Retina (tissue), 1 donor: ENCODE measurements at places on chromosomes 12 and 14.
A peak's percentile ranks its signal among the peaks of the same experiment; 100 is the strongest.

GRCh38 chr12:20525064-20525610 is 156.8 kb downstream of the PDE3A start:
- DNase-seq = no peak

DNA sequence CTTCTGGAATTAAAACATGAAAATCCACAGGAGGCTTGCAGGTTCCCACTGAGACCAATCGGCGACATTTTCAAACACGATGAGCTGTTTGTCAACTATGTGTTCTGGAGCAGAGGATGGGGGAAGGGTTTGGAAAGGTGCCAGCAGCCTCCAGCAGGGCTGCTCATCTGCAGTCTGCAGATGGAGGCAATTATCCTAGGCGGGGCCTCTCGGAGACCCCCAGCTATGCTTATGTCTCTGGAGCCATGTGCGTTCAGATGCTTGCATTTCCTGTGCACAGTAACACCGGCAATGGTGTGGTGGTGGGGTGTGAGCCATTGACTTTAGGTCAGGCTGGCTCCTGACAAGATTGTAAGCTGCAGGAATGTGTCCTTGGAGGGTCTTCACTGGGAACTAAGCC is 51.7 kb downstream of the RPH3A start:
- no peak for DNase-seq

DNA sequence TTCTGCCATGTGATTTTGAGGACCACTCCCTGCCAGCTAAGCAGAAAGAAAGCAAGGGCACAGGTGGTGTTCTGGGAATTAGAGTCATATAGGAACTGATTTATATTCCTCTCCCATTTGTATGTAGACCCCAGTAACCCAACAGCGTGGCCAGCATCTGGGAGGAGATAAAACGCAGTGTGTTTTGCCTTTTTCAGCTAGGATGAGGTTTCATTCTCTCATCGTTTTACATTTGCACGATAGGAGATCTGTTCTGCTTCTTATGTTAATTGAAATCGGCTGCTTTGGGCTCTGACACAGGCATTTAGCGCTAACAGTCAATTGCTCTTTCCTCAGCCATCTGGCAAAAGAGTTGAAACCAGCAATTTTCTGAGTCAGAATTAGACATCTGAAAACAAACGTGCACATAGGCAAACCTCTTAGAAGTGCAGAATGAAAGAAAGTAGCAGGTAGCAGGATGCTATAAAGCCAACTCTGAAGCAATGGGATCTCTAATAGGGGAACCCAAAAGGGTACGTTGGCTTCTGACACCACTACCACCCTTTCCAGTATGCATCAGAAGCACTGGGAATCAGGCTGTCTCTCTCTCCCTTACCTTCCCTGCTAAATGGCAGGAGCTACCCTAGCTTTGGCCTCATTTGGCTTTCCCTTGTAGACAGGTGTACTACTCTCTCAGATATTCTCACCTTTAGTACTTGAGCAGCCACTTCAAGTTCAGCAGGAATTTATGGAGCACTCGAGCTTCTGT is 219.1 kb downstream of the PHLDA1 start:
- peak; percentile 34 for DNase-seq

- no peak for DNase-seq
These were observed 53.6 kb downstream of the HECTD4 start for GRCh38 chr12:112328456-112329124.

GRCh38 chr12:111471236-111471635 is 65.5 kb downstream of the SH2B3 start:
- no peak for DNase-seq

GRCh38 chr14:99274346-99275221 is 2.6 kb upstream of the BCL11B start:
- DNase-seq = peak; percentile 92

DNA sequence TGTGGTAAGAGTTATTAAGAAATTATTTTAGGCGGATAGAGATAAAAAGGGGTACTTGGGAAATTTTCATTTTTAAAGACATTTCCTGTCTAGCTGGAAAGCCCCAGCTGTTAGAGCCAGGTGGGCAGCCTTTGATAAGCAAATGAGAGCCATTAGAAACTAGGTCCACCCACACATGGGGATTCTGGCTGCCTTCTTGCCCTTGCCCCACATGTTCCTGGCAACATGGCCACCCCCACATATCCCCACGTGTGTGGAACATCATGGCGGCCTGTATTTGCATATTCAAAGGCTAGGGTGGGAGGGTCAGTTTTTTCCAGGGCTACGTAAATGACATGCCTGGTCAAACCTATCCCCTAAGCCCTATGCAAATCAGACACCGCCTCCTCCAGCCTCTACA is 1382.1 kb downstream of the AACS start:
- DNase-seq = no peak
